ENCODE measurements at places on chromosomes 13 and 19.

DNA sequence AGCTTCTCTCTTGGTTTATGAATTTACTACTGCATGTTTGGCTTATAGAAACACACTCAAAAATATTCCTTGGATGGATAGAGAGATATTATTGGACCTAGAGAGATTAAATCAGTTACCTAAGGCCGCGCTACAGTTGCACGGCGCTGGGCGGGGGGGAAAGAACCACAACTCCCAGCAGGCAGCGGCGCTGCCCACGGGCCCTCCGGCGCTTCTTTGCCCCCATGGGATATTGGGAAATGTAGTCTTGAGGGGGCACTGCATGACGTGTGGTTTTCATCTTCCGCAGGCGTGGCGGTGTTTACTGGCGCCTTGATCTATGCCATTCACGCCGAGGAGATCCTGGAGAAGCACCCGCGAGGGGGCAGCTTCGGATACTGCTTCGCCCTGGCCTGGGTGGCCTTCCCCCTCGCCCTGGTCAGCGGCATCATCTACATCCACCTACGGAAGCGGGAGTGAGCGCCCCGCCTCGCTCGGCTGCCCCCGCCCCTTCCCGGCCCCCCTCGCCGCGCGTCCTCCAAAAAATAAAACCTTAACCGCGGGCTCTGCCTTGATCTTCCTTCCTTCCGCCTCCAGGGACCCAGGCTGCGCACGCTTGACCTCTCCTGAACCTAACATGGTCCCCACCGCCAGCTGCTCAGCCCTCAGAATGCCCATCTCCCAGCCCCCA lies 4.8 kb downstream of the EMP3 start:
- peak; percentile 89 for DNase-seq

GRCh38 chr19:18386543-18387271 lies 749 bp downstream of the GDF15 start:
- no peak for DNase-seq

GRCh38 chr13:86541461-86541860 lies 742.2 kb upstream of the SLITRK6 start:
- no peak for DNase-seq

DNA sequence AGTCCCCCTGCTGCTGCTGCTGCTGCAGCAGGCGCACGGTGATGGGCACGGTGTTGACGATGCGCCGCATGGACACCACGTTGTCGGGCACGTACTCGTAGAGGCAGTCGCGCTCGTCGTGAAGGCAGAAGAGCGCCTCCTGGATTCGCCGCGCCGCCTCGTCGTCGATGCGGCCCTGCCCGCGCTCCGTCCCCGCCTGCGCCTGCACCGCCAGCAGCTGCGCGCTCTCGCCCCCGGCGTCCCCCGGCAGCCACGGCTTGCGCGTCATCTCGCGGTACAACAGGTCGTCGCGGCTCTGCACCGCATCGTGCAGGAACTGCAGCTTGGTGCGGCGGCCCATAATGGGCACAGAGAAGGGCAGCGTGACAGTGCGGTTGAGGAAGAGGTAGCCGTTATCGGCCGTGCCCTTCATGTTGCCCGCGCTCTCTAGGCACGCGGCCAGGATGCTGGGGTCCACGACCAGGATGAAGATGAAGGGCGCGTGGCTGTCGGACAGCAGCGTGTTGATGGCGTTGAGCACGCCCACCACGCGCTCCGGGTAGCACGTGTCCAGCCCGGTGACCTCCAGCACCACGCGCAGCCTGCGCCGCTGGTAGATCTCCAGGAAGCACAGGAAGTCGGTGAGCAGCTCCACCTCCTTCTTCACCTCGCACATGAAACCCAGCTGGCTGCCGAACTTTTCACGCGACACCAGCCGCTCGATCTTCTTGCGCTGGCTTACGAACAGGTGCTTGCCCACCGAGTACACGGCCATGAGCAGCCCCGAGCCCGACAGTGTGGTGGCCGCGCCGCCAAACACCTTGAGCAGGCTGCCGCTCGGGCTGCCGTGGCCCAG lies 8.1 kb downstream of the NKPD1 start:
- peak; percentile 39 for DNase-seq

- no peak for DNase-seq
These were observed 253.3 kb downstream of the LMO7 start for GRCh38 chr13:75889427-75889826.

DNA sequence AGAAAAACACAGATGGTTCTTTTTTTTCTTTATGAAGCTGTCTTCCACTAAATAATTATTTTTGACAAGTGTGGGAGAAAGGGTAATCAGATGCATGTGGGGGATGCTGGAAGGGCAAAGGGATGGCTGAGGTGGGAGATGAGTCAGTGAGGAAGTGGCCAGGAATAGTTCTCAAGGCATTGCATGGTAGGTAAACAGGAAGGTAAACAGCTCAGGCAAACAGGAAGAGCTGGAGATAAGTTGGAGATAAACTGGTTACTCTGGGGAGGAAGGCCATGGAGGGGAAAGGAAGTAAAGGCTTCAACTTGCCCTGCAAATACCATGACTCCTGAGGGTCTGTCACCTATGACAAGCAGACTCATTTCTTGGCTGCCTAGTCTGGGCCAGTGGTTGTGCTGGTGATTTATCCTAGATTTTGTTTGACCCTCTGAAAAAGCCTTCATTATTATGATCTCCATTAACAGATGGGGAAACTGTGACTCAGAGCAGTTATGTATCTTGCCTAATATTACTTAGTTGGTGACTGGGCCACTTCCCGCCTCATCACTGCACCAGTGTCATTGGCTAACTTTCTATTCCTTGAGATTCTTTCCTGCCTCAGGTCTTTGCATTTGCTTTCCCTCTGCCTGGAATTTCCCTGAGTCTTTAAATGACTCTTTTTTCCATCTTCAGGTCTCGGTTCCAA lies 17.1 kb downstream of the ACTL9 start:
- no peak for DNase-seq

GRCh38 chr13:100098445-100099116 lies 9.7 kb downstream of the PCCA start:
- DNase-seq: no peak

- peak; percentile 89 for DNase-seq
These were observed 83.5 kb upstream of the FNDC3A start for GRCh38 chr13:48892053-48892687.

GRCh38 chr19:43438291-43439031 lies 23.8 kb downstream of the TEX101 start:
- no peak for DNase-seq

GRCh38 chr19:52946322-52947310 lies 16.1 kb downstream of the ZNF816 start:
- DNase-seq: no peak

Data from activated CD4-positive, alpha-beta T cell treated with anti-CD3 and anti-CD28 coated beads, Interleukin-2, Interleukin-4, amounts not matched to agents 100 ng/mL and 50 ng/mL, durations not matched to agents 16 hours and 8 hours (primary cell).